ENCODE measurements at places on chromosomes 7 and 10. TPM values are rescaled to one million over a fixed set of nuclear protein-coding genes. Genes with fewer than 3 reads are reported as not detected.

- H3K4me3 ChIP-seq: no peak overlapping the region
- H3K27ac ChIP-seq: no peak overlapping the region
- no peak for DNase-seq
- H3K27me3 ChIP-seq: peaks cover 5% of the 10 kb centered on the region
- H3K36me3 ChIP-seq: no peaks in the 10 kb centered on the region
These were observed 9.4 kb upstream of the ANKRD1 start for GRCh38 chr10:90930070-90930837.

GRCh38 chr7:66430164-66430545 lies 198.5 kb upstream of the KCTD7 start:
- peaks cover 13% of the 10 kb centered on the region for H3K36me3 ChIP-seq
- DNase-seq: no peak
- no peak overlapping the region for H3K4me3 ChIP-seq
- H3K4me1 ChIP-seq: no peaks in the 10 kb centered on the region

GRCh38 chr10:120530699-120531098 lies 73.7 kb downstream of the PLPP4 start:
- no peaks in the 10 kb centered on the region for H3K36me3 ChIP-seq
- H3K4me1 ChIP-seq: no peaks in the 10 kb centered on the region
- peaks cover 17% of the 10 kb centered on the region for H3K27me3 ChIP-seq
- DNase-seq: no peak
- H3K27ac ChIP-seq: no peak overlapping the region

Gene NKX1-2
- not detected for polyA plus RNA-seq

DNA sequence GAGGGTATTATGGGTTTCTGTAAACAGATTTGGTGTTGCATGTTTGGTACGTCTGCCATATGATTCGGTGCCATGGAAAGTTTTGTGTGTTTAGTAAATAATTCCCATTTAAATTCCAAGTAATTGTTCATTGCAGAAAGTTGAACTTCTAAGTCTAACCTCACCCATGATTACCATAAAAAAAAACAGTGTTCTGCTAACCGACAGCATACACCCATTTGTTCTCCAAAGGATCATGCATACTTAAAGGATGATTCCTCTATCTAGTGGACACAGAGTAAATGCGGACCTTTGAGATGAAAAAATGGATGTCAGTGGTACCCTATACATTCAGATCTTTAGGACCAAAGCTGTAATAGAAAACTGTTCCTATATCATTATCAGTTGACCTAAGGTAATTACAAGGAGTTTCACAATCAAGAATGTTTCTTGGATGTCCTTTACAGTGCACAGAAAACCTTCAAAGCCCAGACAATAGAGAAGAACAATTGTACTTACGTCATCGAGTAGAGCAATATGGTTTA lies 209.9 kb downstream of the CRPPA start:
- no peak for DNase-seq
- no peak overlapping the region for H3K27ac ChIP-seq
- no peaks in the 10 kb centered on the region for H3K36me3 ChIP-seq
- H3K4me3 ChIP-seq: no peak overlapping the region

- no peaks in the 10 kb centered on the region for H3K4me1 ChIP-seq
- DNase-seq: no peak
- H3K4me3 ChIP-seq: no peak overlapping the region
- peaks cover 3% of the 10 kb centered on the region for H3K27me3 ChIP-seq
These were observed 610.0 kb downstream of the KCNMA1 start for GRCh38 chr10:77027576-77027975.

- no peak for DNase-seq
- H3K27me3 ChIP-seq: no peaks in the 10 kb centered on the region
- H3K27ac ChIP-seq: no peak overlapping the region
- H3K36me3 ChIP-seq: peaks cover 35% of the 10 kb centered on the region
These were observed 11.8 kb downstream of the ECD start for GRCh38 chr10:73156054-73156453.

- H3K36me3 ChIP-seq: peaks cover 8% of the 10 kb centered on the region
- H3K27me3 ChIP-seq: peaks cover 2% of the 10 kb centered on the region
- no peak for DNase-seq
- H3K4me3 ChIP-seq: no peak overlapping the region
These were observed 192.9 kb downstream of the CAMK1D start for GRCh38 chr10:12542133-12542670.

- H3K27ac ChIP-seq: no peak overlapping the region
- no peak overlapping the region for H3K4me3 ChIP-seq
- peaks cover 1% of the 10 kb centered on the region for H3K27me3 ChIP-seq
- H3K36me3 ChIP-seq: no peaks in the 10 kb centered on the region
- H3K4me1 ChIP-seq: peaks cover 20% of the 10 kb centered on the region
- no peak for DNase-seq
These were observed 51.0 kb upstream of the OSBPL3 start for GRCh38 chr7:25031007-25031406.

DNA sequence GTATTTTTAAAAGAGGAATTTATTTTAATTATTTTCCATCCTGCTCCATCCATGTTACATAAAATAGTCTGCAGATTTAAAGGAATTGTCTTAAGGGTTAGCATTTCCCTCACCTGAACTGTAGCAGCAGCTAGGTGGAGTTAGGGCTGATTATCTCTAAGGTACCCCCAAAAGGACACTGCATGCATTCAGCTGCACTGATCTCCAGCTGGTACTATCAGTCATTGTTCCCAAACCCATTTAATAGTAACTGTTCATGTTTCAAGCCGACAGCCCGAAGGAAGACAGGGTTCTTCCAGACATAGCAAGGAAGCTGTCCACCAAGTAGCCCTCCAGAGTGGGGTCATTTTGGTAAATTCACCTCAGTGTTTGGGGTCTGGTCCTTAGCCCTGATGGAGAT lies 48.7 kb downstream of the FAM171A1 start:
- no peaks in the 10 kb centered on the region for H3K27me3 ChIP-seq
- H3K4me1 ChIP-seq: peaks cover 1% of the 10 kb centered on the region
- H3K27ac ChIP-seq: no peak overlapping the region
- no peaks in the 10 kb centered on the region for H3K36me3 ChIP-seq

DNA sequence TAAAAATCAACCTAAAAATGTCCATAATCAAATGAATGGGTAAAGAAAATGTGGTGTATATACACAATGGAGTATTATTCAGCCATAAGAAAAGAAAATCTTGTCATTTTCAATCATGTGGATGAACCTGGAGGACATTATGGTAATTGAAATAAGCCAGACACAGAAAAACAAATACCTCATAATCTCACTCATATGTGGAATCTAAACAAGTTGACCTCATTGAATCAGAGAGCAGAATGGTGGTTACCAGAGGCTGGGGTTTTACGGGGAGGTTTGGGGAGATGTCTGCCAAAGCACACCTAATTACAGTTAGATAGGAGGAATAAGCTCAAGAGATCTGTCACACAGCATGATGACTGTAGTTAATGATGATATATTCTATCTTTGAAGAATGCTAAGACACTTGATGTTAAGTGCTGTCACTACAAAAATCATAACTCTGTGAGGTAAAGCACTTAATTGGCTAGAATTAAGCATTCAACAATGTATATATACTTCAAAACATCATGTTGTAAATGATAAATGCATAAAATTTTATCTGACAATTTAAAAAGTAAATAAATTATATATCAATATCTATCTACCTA lies 39.1 kb upstream of the TNPO3 start:
- no peaks in the 10 kb centered on the region for H3K27me3 ChIP-seq
- no peak overlapping the region for H3K27ac ChIP-seq
- peaks cover 4% of the 10 kb centered on the region for H3K4me1 ChIP-seq
- DNase-seq: no peak

DNA sequence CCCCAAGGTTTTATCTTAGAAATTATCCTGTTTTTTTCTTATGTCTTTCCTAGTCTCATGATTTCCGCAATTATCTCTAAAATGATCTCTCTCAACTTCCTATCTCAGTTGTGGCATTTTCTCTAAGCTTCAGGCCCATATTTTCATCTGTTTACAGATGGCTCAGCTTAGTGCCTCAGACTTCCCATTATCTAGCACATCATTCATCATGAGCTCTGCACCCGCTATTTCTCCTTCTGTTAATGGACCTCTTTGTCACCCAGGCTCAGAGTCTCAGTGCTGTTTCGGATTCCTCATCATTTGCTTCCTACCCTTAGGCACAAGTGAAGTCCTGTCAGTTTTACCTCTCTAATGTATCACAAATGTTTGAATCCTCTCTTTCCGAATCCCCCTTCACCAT lies 84.1 kb downstream of the BMPR1A start:
- peaks cover 11% of the 10 kb centered on the region for H3K4me1 ChIP-seq
- H3K27ac ChIP-seq: no peak overlapping the region
- no peak overlapping the region for H3K4me3 ChIP-seq
- DNase-seq: no peak

DNA sequence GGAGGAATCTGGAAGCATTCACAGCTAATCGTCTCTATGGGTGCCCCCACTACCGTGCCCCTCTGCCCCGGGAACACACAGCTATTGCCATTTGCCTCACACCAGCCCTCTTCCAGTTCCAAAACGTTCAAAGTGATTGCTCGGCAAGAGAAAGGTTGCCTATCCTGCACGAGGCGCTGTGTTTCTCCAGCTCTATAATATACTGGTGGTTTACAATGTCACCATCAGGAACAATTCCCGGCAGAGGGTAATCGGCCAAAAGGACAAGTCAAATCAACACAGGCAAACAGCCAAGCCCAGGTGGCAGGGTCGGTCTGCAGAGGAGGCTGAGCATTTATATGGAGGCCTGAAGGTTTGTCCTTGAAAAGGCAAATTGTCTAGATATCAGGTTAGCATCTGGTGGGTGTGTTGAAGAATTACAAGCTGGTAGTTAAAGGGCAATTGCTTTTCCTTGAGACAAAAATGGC lies 29.2 kb upstream of the TNS3 start:
- no peaks in the 10 kb centered on the region for H3K36me3 ChIP-seq
- H3K27ac ChIP-seq: no peak overlapping the region
- H3K4me1 ChIP-seq: no peaks in the 10 kb centered on the region
- no peak overlapping the region for H3K4me3 ChIP-seq

Gene OR2A2
- not detected for polyA plus RNA-seq

- no peak overlapping the region for H3K4me3 ChIP-seq
- DNase-seq: no peak
- H3K36me3 ChIP-seq: peaks cover 10% of the 10 kb centered on the region
- no peaks in the 10 kb centered on the region for H3K27me3 ChIP-seq
- H3K27ac ChIP-seq: no peak overlapping the region
- H3K4me1 ChIP-seq: no peaks in the 10 kb centered on the region
These were observed 29.5 kb downstream of the RAB11FIP2 start for GRCh38 chr10:118017071-118017740.

- peaks cover 4% of the 10 kb centered on the region for H3K27me3 ChIP-seq
- H3K4me1 ChIP-seq: no peaks in the 10 kb centered on the region
- H3K27ac ChIP-seq: no peak overlapping the region
- DNase-seq: no peak
- H3K4me3 ChIP-seq: no peak overlapping the region
- no peaks in the 10 kb centered on the region for H3K36me3 ChIP-seq
These were observed 152.6 kb downstream of the PTPN20 start for GRCh38 chr10:47063858-47064257.

DNA sequence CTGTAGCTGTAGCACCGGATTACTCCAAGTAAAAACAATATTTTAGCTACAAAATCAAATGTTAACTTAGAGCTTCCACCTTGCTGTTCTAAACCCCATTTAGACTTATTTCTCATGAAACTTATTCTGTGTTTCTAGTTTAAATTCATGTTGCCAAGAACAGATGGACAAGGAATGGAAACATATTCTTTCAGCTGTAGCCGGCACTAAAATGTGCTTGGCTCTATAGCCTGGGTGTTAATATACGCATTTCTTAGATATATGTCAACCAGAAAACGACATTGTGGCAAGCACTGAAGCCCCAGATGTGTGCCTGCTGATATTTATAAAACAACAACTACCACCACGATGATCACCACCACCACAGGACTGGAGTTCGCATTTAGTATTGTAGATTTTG lies 190.3 kb upstream of the ETV1 start:
- no peak for DNase-seq
- H3K27ac ChIP-seq: no peak overlapping the region
- no peaks in the 10 kb centered on the region for H3K4me1 ChIP-seq
- H3K4me3 ChIP-seq: no peak overlapping the region
- peaks cover 1% of the 10 kb centered on the region for H3K27me3 ChIP-seq

GRCh38 chr7:133389727-133390126 lies 136.8 kb downstream of the EXOC4 start:
- H3K27ac ChIP-seq: no peak overlapping the region
- H3K4me3 ChIP-seq: no peak overlapping the region
- no peak for DNase-seq
- H3K36me3 ChIP-seq: peaks cover 18% of the 10 kb centered on the region
- no peaks in the 10 kb centered on the region for H3K27me3 ChIP-seq
- H3K4me1 ChIP-seq: peaks cover 13% of the 10 kb centered on the region

Gene TYW1B
- 0.55 TPM for polyA plus RNA-seq

DNA sequence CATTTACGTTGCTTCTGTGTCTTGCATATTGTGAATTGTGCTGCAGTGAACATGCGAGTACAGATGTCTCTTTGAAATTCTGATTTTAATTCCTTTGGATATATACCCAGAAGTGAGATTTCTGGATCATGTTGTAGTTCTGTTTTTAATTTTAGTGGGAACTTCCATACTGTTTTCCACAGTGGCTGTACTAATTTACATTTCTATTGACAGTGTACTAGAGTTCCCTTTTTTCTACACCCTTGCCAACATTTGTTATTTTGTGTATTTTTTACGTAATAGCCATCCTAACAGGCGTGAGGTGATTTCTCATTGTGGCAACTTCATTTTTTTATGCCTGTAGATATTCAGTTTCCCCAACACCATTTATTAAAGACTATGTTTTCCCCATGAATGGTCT lies 144.7 kb upstream of the INHBA start:
- H3K27me3 ChIP-seq: no peaks in the 10 kb centered on the region
- no peak overlapping the region for H3K27ac ChIP-seq
- no peaks in the 10 kb centered on the region for H3K4me1 ChIP-seq

GRCh38 chr10:60806921-60807320 lies 28.6 kb downstream of the CDK1 start:
- H3K4me1 ChIP-seq: no peaks in the 10 kb centered on the region
- DNase-seq: no peak
- no peaks in the 10 kb centered on the region for H3K36me3 ChIP-seq
- H3K4me3 ChIP-seq: no peak overlapping the region
- peaks cover 2% of the 10 kb centered on the region for H3K27me3 ChIP-seq

- H3K27me3 ChIP-seq: no peaks in the 10 kb centered on the region
- H3K4me3 ChIP-seq: no peak overlapping the region
- H3K4me1 ChIP-seq: no peaks in the 10 kb centered on the region
- no peak overlapping the region for H3K27ac ChIP-seq
These were observed 481.6 kb downstream of the SH2D4B start for GRCh38 chr10:81019029-81019890.

Measured in immature natural killer cell (primary cell).